ENCODE measurements at places on chromosomes 2 and 18.

DNA sequence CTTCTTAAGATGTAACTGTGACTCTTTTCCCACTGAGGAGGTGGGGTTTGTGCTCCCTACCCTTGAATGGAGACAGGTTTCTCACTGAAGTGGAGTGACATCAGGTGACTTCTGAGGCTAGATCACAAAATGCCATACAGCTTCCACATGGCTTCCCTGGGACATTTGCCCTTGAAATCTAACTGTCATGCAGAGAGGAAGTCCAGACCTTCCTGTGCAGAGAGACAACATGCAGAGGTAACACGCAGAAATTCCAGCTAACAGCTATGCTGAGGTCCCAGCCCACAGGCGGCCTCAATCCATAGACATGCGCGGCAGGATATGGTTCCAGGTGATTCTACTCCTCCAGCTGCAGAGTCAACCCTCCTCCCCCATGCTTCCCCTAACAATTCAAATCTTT is 119.0 kb downstream of the TRIB2 start:
- DNase-seq = no peak

DNA sequence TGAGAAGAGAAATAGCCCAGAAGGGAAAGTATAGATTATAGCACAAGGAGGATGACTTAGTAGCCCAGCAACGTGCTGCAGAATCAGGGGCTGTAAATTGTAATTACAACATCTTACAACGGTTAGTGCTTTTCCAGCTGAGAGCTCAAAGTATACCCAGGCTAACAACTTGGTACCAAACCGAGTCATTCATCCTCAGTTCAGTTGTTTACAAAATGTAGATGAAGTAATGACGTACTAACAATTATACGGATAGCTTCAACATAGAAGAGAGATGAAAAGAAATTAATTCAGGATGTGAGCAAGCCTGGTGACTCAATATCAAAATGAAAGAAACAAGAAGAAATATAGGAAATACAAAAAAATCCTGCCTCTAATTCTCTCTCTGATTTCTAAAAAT is 99.2 kb downstream of the DYNAP start:
- DNase-seq = no peak

DNA sequence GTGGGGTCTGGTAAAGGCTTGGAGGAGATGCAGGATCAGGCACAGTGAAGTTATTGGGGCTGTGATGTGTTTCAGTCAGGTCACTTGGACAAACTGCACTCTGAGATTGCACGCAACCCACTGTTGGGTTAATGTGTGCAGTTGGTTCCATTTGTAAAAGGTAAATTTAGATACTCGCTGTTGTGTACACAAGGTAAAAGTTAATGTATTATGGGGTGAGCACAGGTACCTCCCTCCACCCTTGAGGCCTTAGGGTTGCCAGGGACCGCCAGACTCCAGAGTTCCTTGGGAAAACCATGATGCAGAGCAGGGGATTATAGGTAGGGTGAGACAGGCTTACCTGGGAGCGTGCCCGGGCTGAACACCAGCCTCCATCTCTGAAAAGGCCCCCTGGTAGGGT is 20.1 kb downstream of the IMPA2 start:
- no peak for DNase-seq

DNA sequence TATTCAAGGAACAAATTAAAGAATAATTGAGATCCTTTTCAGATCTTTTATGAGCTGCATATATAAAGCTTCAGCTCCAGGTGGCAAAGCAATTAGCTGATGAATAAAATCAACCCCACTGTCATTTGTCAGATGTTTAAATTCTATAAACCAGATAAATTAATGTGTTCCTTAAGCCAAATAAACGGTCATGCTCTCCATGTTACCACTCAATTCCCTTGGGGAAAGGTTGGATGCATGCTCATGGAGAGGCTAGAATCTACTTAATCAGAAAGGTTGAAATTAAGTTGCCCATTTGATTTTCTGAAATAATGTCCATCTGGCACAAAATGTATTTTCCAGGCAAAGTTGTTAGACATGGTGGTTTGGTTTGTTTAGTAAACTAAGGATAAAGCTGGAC is 282.5 kb upstream of the SPRED2 start:
- no peak for DNase-seq

DNA sequence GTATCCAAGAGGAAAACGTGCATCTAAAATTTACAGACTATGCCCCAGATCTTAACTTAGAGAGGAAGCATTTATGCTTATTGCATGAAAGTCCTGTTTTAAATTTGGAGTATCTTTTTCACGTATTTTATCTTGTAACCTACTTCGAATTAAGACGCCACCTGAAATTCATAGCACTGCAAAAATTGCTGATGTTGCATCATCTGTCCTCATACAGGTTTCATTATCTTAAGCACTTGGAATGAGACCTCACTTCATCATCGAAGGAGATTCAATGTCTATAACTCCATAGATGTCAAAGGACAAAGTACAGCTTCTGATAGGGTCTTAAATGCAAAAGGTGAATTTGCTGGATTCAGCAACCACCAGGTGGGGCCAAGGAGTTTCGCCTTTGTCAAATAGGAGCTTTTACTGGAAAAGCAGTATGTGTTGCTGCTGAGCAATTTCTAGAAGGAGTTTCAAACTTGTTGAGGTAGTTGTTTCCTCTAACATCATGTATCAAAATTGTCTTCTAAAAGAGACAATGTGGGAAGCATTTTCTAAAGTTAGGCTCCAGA is 106.4 kb upstream of the CCDC85A start:
- no peak for DNase-seq

DNA sequence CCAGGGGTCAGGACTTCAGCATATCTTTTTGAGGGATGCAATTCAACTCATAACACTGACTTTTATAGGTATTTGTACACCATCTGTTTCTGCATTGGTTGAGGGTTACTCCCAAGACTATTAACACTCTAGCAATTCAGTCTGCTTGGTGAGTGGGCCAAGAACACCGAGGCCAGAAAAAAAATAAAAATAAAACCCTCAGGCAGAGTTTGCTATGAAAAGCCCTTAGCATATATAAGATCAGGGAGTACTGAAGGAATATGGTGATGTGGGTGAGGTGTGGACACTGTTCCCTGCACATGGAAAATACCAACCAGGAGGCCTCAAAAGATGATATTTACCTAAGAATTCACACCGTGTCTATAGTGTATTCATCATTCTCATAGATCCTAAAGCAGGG is 383.2 kb upstream of the UBE2E3 start:
- no peak for DNase-seq

- DNase-seq = no peak
Measured at GRCh38 chr2:66553370-66553769, 118.4 kb downstream of the MEIS1 start.

GRCh38 chr18:40651163-40651562 is 1303.9 kb upstream of the PIK3C3 start:
- no peak for DNase-seq

DNA sequence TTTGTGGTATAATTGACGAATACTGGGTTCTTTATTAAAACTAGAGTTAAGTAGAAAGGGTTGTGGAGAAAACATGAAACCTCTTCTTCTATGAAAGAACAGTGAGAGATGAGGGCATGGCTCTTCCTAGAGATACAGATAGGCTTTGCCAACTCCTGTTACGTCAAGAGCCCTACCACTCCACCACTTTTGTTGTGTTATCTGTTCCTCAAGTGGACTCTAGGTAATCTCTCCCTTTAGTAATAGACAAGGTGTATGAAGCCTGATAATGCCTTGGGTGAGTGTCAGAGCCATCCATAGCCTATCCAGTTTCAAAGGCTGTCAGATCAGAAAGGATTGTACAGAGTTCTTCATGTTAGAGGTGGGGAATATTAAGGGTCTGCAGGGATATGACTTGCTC is 176.4 kb downstream of the SETBP1 start:
- DNase-seq = no peak

DNA sequence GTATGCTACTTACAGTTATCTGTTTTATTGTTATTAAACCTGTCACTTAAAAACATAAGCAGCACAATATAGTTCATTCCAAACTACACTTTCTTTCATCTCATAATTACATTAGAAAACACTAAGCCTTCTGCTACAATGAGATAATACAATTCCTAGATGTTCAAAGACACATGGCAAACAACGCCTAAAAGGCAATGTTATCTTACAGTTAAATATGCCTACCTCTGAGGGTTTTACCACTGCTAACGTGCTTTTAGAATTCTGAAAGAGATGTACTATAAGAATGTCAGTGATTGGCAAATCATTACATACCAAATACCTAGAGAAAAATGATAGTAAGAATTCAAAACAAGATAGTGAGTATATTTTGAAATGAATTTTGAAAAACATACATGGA is 46.8 kb upstream of the SPOPL start:
- DNase-seq = no peak

DNA sequence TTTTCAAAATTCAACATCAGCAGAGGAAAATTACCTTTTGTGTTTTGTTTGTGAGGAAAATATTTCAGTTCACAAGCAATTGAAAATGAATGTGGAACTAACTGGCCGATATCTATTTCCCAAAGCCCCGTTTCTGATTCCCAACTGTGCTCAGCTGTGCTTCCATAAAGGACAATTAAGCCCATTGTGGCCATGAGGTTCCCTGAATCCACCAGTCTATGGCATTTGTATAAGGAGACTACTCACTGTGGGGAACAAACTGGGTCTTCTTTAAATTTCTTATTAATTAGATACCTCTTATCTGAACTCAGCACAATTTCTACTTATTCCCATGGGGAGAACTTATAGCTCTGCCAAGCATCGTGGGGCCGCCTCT is 31.4 kb upstream of the AGAP1 start:
- no peak for DNase-seq

GRCh38 chr2:207619764-207620203 is 5.4 kb downstream of the METTL21A start:
- no peak for DNase-seq

DNA sequence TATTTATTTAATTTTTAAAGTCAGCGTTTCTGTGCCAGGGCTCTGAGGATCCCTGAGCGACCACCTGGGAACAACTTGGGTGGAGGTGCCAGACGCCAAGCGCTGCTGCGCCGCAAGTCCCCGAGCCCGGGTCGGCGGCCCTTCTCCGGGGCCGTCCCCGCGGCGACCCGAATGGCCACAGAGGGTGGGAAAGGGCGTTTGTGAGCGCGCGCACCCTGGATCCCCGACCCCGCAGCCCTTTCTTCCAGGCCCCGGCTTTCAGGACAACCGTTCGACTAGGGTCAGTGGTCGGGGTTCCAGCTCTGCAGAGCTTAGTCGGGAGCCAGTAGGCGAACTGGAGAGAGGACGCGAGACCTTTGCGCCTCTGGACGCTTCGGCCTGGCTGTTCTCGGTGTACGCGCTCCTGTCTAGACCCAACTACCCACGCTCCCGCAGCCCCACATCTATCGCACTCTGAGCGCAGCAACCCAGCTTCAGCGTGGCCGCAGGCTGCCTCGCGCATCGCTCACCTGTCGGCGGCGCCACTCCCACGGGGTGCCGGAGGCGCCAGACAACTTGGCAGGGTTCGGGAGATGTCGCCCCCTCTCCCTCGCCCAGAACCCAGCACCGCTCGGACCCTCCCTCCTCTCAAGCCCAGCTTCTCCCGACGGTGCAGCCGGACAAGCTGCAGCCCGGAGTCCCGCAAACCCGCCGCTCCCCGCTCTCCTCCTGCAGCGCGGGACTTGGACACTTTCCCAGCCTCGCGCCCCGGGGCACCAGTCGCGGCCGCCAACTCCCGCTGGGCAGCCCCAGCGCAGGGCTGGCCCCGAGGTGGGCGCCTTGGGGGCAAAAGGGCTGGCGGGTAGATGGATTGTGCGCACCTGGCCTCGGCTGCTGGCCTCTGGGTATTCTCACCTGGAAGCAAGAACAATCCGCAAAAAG is 758 bp downstream of the LYPD1 start:
- no peak for DNase-seq

- DNase-seq = no peak
Measured at GRCh38 chr18:40108596-40108995, 1846.4 kb upstream of the PIK3C3 start.

DNA sequence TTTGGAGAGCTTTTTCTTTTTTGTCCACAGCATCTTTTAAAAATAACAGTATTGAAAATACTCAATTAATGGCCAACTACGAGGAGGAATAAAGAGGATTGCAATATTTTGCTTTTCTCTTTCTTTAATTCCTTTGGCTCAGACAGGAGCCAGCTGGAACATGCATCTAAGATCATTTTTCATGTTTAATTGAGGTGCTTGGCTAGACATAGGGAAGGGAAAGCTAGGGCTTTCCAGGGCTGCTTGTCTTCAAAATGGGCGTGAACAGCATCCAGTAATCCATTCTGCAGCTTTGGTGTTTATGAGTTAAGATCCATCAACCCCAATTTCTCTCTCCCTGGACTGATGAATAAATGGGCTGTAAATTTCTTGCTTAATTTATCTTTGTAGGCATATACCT is 323.0 kb downstream of the PTPRM start:
- no peak for DNase-seq

- no peak for DNase-seq
Measured at GRCh38 chr2:78982638-78983330, 42.7 kb upstream of the REG3G start.

DNA sequence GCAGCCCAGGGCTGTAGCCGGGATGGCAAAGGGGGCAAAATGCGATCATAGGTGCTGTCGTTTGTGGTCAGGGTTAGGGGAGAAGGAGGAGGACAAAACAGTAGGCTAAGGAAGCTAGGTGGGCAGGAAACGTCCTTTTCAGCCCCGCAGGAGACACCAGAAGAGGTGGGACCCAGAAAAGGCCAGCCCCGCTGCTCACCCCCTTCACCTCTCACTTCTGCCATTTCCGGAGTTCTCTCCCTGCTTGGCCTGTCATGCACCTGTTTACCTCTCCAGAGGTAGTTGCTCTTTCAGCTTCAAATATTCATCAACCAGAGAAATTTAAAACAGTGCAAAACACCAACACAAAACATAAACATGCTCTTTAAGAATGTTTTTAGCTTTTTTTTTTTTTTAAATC is 849 bp downstream of the AQP4 start:
- DNase-seq = no peak

DNA sequence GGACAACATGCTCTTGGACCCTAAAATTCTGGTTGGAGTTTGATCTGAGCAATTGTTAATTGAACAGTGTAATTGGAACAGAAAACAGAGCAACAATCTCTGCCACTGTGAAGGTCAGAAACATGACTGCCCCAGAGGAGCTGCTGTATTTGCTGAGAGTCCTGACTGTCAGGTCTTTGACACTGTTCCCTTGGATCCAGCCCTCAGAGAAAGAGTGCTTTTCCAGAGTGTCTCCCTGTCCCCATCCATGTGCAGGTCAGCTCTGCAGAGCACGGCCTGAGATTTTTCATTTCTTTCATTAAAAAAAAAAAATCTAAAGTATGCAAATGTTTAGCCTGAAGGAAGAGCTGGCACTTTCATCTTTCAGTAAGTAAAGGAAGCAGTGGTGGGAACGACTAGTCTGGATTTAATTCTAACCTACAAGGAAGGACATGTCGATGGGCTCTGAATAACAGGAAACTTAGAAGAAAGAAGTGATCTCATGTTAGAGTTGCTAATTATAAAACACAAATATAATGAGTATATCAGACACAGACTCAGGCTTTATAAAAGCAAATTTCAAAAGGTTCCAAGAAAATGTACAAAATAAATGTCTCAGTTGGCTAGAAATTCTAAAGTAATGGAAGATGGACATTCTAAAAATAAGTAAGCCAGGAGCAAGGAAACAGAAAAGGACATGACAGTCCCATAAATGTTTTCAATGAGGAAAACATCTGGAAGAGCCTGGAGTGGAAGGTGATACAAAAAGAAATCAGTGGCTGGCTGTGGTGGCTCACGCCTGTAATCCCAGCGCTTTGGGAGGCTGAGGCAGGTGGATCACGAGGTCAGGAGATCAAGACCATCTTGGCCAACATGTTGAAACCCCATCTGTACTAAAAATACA is 876.5 kb downstream of the EPHA4 start:
- no peak for DNase-seq

- no peak for DNase-seq
Measured at GRCh38 chr2:227366769-227367426, 12.2 kb downstream of the TM4SF20 start.
